Stimulated activated CD8-positive, alpha-beta memory T cell treated with anti-CD3 and anti-CD28 coated beads, Interleukin-4, amount 100 ng/mL, for 1 hour (primary cell): ENCODE measurements at places on chromosomes 5 and 9.

- DNase-seq, result no peak
Measured at GRCh38 chr9:138048184-138048583, 170.6 kb downstream of the CACNA1B start.

GRCh38 chr9:95588724-95589588 is 72.2 kb upstream of the PTCH1 start:
- DNase-seq, result no peak

- DNase-seq, result no peak
Measured at GRCh38 chr5:173793648-173794548, 94.3 kb upstream of the CPEB4 start.

DNA sequence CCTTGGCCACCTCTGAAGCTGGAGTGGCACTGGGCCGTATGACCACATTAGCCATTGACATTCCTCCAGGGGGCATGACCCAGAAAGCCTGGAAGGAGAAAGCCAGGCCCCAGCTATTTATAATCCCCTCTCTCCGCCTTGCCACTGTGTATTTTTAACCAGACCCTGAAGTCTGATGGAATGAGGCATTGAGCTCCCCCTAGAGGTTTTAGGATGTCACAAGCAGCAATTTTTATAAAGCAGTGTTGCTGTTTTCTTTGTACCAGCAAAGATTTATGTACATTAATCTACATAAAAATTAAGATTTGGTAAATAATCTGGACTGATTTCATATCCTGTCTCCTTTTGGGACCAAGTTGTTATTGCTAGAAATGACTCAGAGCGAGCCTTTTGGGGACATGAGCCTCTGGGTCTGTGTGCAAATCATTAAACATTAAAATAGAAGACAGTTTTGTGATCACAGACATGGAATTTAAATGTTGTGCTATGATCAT is 127.1 kb downstream of the TRIO start:
- no peak for DNase-seq

GRCh38 chr5:169265888-169266287 is 35.1 kb downstream of the SLIT3 start:
- DNase-seq, result no peak

DNA sequence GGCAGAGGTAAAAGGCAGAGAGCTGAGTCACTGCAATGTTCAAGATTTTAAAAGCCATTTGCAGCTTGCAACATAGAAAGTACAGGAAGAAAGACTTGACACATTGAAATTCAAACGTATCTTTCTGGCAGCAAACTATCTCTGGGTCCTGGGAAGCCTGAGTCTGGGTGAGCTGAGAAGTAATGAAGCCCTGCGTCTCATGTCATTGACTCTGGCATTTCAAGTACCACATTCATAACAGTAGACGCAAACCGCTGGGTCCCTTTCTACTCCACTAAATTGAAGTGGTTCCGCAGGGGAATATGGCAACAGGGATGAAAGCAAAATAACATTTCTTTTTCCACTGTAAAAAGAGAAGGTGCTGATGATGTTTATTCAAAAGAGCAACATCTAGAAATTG is 694.3 kb downstream of the BRINP1 start:
- no peak for DNase-seq

DNA sequence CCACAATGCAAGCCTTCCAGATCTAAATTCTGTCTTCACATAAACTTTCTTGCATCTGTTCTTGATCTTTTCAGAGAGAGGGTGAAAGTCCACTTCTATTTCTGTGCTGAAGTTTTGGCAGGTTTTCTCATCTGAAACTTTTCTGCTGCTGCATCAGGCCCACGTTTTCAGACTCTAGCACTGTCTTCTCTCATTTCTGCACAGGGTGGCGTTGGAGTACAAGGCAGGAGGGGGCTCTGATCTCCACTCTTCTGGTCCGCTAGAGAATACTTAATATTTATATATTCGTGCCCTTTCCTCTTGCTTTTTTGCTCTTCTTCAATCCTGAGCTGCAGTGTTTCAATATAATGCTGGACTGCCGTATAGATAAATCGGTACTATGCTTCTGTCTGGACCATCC is 204.0 kb upstream of the PRDM9 start:
- DNase-seq, result no peak

GRCh38 chr5:118924006-118924389 is 64.3 kb downstream of the DTWD2 start:
- no peak for DNase-seq

DNA sequence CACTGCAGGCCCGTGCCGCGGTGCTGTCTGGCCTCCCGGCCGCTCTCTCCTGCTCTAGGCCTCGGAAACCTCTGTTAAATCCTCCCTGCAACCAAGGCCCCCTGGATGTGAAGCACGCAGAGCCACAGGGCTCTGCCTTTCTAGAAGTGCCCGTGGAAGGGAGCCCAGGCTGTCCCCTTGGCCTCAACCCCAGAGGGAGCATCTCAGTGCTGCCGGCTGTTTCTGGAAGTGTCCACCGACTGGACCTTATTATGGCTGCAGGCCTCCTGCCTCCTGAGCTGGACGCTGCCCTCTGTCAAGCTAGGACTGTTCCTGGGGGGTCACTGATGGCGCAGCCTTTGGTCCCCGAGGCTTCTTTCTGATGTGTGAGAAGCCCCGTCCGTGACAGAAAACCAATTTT is 40.4 kb upstream of the PHYKPL start:
- no peak for DNase-seq

- DNase-seq, result no peak
Measured at GRCh38 chr9:95201206-95201605, 116.3 kb downstream of the FANCC start.

- DNase-seq, result no peak
Measured at GRCh38 chr9:105216440-105217178, 27.8 kb upstream of the SLC44A1 start.

GRCh38 chr9:136117916-136118319 is 757 bp downstream of the TMEM250 start:
- no peak for DNase-seq

DNA sequence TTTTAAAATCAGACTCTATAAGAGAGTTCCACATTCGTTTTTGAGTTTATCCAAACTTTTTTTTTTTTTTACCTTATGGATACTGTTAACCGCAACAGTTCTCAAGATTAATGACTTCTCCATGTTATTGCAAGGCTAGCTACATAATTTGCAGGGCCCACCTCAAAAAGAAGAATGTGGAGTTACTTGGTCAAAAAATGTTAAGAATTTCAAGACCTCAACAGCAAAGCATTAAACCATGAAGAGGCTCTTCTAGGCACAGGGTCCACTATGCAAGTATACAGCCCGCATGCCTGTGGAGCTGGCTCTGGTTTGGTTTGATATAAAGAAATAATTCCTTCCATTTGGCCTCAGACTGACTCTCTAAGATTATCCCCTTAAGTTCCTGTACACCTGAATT is 133.3 kb upstream of the TLX3 start:
- no peak for DNase-seq

- DNase-seq, result no peak
Measured at GRCh38 chr5:110572729-110573128, 153.7 kb downstream of the TMEM232 start.

DNA sequence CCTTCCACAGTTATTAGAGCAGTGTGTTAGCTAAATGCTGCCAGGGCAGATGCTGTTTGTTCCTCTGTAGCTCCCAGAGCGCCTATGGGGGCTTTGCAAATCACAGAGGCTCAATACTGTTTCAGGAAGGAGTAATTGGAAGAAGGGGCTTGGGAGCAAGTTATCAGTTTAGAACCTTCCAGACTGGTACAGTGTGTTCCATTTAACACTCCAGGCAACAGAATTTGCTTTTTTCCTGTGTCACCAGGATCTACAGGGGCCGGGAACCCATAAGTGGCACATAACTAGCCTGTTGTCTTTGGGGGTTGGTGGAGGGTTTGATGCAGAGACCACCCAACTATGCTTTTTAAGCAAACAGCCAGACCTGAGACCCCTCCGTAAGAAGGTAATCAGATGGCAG is 307.3 kb upstream of the KCNN2 start:
- no peak for DNase-seq

DNA sequence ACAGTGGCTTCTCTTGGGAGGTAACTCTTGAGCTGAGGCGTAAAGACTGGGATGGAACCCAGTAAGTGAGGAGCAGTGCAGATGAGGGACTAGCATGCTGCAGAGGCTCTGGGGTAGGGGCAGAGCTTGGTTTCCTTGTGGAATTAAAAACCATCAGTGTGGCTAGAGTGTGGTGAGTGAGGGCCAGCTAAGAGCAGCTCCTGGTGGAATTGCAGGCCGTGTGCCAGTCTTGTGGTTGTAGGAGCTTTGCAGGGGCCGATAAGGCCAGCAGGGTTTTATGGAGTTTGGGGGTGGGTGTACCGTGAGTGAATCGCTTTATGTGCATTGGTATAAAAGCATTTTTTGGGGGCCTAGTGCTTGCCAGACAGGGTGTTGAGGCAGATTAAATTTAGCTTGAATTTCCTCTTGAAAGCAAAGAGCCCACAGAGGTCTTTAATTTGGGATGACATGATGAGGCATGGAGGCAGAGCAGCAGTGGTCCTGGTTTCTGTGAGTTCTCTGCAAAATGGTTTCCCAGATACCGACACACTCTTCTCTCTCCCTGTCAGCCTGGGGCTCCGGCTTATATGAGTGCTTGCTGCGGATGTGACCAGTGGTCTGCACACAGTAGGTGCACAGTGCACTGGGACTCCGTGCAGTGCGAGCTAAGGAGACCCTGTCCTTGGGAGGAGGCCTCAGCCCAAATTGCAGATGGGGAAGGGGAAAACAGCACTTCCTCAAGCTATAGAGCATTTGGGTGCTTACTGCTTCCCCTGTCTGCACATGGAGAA is 176.4 kb upstream of the PITX1 start:
- no peak for DNase-seq

DNA sequence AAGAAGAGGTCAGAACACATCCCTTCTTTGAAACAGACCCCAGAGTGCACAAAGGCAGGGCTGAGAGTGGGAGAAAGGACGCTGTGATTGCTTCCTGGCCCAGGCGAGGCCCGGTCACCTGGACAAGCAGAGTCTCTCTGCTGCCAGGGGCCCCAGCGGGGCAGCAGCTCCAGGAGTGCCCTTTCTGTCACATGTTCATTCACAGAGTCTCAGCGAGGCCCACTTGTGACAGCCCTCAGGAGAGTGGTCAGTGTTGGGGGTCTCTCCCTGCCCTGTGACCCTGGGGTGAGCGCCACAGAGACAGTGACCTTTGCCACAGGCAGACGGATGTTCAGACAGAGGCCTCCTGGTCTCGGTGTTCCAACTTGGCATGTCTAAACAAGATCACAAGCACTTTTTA is 130.2 kb upstream of the IRX4 start:
- DNase-seq, result no peak

- no peak for DNase-seq
Measured at GRCh38 chr5:149803641-149804468, 73.7 kb downstream of the PPARGC1B start.

- DNase-seq, result no peak
Measured at GRCh38 chr9:34654323-34655051, 2.5 kb downstream of the IL11RA start.

DNA sequence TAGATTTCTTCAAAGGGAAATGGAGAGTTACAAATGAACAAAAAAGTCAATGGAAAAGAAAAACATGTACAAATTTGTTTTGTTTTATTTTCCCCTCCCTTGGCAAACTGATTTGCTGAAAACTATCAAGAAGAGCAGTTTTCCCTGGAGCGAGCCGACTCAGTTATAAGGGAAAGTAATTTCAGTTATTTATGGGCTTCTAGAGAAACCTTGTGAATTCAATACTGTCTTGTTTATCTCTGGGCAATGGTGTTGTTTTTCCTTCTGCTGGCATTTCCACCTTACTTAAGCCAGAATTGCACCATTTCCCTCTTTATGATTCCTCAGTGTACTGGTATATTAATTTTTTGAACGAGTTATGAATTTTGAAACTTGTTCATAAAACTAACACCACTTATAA is 1163.6 kb downstream of the CDH12 start:
- no peak for DNase-seq

- DNase-seq, result no peak
Measured at GRCh38 chr5:22757776-22758175, 95.4 kb downstream of the CDH12 start.

GRCh38 chr5:173757403-173758209 is 130.5 kb upstream of the CPEB4 start:
- DNase-seq, result no peak

- DNase-seq, result no peak
Measured at GRCh38 chr5:115487756-115488155, 56.8 kb downstream of the FEM1C start.

DNA sequence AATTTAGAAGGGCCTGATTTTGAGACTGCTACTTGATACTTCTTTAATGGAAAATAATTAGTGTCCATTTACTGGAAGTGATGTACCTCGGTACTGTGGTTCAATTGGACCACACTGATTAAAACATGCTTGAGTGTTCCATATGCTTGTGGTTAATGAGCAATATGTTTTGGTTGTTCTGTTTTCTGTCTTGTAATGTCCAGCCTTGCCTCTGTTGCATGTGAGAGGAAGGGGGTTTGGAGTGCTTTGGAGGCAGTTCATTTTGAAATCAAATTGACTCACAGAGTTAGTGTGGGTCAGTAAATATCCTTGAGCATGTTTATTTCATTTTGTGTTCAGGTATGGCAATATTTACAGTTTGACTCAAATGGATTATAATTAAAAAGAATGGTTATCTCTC is 334.4 kb downstream of the ARHGEF28 start:
- DNase-seq, result no peak

DNA sequence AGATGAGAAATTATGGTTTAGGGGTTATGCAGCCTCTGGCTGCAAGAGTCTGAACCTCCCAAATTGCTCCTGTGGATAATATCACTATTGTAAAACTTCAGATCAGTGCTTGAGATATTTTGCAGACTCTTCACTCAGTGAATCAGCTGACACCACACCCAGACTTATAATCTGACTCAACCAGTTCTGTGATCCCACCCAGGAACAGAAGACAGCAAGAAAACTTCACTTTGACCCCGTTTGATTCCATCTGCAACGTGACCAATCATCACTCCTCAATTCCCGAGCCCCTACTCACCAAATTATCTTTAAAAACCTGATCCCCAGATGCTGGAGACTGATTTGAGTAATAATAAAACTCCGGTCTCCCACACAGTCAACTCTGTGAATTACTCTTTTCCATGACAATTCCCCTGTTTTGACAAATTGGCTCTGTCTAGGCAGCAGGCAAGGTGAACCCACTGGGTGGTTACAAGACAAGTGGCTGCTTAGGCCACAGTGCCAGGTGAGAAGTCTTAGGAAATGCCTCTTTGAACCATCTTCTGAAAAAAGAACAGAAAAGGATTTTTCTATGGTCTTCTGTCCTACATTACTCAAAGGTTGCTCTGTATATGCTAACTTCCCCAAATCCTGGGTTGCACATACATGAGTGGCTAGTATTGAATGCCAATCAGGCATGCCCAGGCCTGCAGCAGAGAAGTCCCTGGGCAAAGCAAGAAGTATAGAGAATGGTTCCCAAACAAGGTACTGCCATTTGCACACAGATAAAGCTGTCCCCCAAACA is 588.0 kb downstream of the PRELID2 start:
- DNase-seq, result no peak

- peak; percentile 37 for DNase-seq
Measured at GRCh38 chr5:73451224-73452130, 2.9 kb upstream of the FOXD1 start.

GRCh38 chr5:152608458-152608857 is 203.4 kb upstream of the NMUR2 start:
- no peak for DNase-seq

- DNase-seq, result no peak
Measured at GRCh38 chr5:133917785-133918184, 50.6 kb downstream of the C5orf15 start.
